Activated CD4-positive, alpha-beta memory T cell treated with anti-CD3 and anti-CD28 coated beads, Interleukin-2, amount 10 ng/mL, durations not matched to agents 7 days and 5 days (primary cell): ENCODE measurements at places on chromosomes 1 and 21. TPM values are rescaled to one million over a fixed set of nuclear protein-coding genes. Genes with fewer than 3 reads are reported as not detected.

DNA sequence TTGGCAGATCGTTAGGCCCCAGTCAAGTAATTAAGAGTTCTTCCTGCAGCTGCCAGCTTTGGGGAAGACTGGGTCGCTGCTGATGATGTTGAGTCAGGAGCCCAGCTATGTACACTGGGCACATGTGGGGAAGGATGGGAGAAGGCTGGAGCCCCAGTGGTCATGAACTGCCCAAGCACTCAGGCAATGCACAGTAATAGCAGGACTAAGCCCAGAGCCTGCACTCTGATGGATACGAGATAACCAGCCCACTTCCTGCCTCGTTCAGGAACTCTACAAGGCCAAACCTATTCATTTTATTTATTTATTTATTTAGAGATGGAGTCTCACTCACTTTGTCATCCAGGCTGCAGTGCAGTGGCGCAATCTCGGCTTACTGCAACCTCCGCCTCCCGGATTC is 81.1 kb upstream of the BTG3 start:
- DNase-seq, result peak; percentile 37

DNA sequence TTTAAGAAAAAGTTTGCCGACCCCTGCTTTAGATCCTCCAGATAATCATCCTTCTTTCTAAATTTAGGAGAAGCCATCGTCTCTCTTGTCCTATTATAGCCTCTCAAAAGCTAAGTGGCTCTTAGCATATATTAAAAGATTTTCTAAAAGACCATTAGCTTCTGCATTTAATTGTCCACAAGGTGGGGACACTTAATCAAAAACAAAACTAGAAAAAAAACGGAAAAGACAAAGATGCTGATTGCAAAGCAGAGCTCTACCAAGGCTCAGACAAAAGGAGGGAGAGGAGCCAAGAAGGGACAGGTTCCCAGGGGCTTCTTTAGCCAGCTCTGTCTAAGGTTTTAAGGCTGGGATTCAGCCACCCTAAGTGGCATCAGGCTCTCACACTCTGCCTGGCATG is 128.3 kb upstream of the HMGB4 start:
- no peak for DNase-seq

DNA sequence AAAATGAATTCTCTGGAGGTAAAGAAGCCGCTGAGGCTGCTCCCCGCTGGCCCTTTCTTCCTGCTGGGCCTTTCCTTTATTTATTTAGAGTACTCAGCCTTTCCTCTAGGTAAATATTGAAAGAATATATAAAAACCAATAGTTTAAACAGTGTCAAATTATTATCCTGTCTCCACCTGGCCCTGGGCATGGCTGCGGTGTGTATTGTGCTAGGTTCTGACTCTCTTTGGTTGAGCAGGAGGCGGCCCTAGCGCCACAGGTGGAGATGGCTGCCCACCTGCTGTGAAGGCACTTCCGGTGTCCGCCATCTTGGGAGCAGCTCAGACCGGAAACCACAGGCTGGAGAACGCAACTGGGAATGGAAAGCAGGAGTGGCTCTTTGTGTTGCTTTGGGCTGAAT is 29.0 kb upstream of the CLDN14 start:
- no peak for DNase-seq

GRCh38 chr21:35749904-35750303 is 310.4 kb downstream of the SETD4 start:
- no peak for DNase-seq

U2AF1 gene
- 50.0 TPM for total RNA-seq
